ENCODE measurements at places on chromosomes 13 and 19. TPM values are rescaled to one million over a fixed set of nuclear protein-coding genes. Genes with fewer than 3 reads are reported as not detected.

DNA sequence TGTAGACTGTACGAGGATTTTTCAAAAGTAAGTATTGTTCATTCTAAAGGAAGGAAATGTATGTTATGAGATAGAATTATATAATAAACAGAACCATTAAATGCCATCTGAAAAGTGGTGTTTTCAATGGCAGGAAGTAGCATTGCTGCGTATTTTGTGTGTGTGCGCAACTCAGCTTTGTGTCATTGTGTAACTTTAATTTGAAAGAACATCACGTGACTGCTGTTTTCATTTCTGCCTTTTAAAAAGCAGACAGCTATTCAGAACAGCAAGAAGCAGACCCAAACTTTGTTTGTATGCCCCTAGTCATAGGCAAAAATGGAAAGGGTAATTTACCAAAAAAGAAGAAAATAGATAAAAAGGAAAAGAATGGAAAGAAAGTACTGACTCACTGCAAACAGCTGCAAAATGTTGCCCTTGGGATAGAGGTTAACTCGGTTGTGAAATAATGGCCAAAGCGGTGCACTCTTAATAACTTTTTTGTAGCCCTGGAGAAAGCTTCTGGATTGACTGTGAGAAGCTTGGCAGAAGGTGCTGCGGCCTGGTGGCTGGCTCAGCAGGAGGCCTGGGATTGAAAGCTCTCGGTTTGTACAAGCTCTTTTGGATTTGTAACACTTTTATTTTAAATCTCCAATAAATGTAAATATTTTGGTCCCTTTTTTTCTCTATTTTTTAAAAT, 97.3 kb downstream of the GGACT start:
- DNase-seq: peak; percentile 68

- DNase-seq: no peak
Measured at GRCh38 chr13:80989241-80989640, 648.3 kb upstream of the SPRY2 start.

Gene PCP2
- total RNA-seq: not detected

GRCh38 chr19:5035105-5035761, 66.3 kb downstream of the KDM4B start:
- no peak for DNase-seq

- no peak for DNase-seq
Measured at GRCh38 chr13:112249644-112250610, 126.2 kb upstream of the SPACA7 start.

Gene RETN
- not detected for total RNA-seq

All from dermis microvascular lymphatic vessel endothelial cell (primary cell).